Muscle of arm (tissue), 14 donors: ENCODE measurements at places on chromosomes 2 and 18. TPM values are rescaled to one million over a fixed set of nuclear protein-coding genes. Genes with fewer than 3 reads are reported as not detected.

The ACADL gene
- 4.5 TPM for polyA plus RNA-seq

The TRIM54 gene
- polyA plus RNA-seq = 34.2 TPM

The TXNDC2 gene
- polyA plus RNA-seq = not detected

The GULP1 gene
- polyA plus RNA-seq = 21.0 TPM

The NAT8 gene
- not detected for polyA plus RNA-seq

DNA sequence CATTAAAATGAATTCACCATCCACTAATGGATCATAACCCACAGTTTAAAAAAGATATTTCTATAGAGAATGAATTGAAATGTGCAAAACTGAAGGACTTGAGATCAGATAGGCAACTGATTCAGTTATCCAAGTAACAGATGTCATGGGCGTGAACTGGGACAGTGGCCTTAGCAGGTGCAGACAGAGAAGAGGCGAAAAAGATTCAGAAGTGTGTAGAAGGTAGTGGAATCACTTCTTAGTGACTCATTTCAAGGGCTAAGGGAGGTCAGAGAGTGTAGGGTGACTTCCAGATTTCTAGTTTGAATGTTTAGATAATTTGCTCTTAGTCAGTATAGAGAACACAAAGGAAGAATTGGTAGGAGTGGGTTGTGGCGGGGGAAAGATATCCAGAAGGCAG, 79.7 kb downstream of the EHBP1 start:
- DNase-seq = no peak

- no peak for DNase-seq
These were observed 167.4 kb downstream of the CAPN13 start for GRCh38 chr2:30639836-30640235.

DNA sequence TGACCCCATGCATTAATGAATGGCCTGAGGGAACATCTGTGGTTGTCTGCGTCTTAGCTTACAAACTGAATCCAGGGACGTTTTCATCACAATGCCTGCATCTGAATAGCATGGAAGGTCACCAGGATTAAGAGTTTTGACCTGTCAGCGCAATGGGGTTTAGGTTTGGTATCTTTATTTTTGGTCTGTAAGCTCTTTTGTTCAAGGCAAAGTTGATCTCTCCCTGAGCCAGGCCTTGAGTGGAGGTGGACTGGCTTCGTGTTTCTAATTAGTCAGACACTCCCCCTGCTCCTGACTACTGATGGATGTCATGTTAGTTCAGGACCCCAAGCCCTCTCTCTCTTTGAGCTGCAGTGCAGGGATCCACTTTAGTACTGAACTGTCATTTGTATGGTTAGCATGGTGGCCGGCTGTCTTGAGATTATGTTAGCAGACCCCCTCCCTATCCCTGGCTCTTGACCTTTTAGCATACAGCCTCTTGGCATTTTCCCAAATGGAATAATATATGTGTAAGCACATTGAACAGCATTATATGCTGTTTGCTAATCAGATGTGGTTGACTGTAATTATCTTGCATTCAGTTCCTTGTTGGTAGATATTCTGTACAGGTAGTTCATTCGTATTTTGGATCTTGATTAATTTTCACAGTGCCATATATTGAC, 59.2 kb downstream of the LYPD6 start:
- no peak for DNase-seq

- DNase-seq = no peak
These were observed 29.5 kb upstream of the CHMP1B start for GRCh38 chr18:11821643-11822237.

GRCh38 chr2:24721470-24721869, 71.7 kb downstream of the PTRHD1 start:
- DNase-seq = peak; percentile 77

DNA sequence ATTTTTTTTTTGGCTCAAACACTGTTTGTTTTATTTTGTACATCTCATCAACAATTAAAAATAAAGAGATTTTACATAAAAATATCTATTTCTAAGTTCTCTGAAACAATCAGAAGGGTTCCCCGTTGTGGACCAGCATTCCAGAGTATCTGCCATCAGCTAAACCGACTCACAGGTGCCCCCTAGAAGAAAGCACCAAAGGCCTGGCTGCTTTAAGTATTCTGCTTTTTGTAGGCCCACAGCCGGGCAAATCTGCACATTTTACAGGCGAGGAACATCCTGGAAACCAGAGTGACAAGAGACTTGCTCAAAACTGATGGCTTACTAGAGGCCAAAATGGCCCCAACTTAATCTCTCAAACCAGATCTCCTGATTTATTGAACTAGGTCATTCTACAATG, 82.2 kb upstream of the SETBP1 start:
- DNase-seq = no peak

DNA sequence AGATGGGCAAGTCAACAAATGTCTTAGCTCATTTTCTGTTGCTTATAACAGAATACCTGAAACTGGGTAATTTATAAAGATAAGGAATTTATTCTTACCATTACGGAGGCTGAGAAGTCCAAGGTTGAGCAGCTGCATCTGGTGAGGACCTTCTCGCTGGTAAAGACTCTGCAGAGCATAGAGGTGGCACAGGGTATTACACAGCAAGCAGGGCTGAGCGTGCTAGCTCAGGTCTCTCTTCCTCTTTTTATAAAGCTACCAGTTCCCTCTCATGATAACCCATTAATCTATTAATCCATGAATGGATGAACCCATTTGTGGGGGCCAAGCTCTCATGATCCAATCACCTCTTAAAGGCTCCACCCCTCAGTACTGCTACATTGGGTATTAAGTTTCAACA, 109.1 kb downstream of the CDK15 start:
- DNase-seq = no peak

GRCh38 chr18:12278741-12279682, 24.9 kb downstream of the CIDEA start:
- peak; percentile 78 for DNase-seq

DNA sequence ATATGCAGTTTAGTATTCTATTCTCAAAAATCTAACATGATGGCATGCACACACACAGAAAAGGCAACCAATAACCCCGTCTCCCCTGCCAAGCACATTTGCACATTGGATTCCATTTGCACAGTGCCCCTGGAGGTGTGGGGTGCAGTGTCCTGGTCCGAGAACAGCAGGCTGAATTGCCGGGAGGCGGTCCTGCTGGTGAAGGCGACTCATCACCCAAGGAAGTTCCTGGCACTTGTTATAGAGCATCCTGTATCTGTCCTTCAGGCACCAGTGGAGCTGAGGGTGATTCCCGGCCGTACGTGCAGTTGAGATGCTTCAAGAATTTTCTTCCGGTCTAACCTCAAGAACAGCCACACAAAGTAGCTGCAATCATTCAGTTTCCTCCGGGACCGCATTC, 73.0 kb upstream of the RAB12 start:
- no peak for DNase-seq

DNA sequence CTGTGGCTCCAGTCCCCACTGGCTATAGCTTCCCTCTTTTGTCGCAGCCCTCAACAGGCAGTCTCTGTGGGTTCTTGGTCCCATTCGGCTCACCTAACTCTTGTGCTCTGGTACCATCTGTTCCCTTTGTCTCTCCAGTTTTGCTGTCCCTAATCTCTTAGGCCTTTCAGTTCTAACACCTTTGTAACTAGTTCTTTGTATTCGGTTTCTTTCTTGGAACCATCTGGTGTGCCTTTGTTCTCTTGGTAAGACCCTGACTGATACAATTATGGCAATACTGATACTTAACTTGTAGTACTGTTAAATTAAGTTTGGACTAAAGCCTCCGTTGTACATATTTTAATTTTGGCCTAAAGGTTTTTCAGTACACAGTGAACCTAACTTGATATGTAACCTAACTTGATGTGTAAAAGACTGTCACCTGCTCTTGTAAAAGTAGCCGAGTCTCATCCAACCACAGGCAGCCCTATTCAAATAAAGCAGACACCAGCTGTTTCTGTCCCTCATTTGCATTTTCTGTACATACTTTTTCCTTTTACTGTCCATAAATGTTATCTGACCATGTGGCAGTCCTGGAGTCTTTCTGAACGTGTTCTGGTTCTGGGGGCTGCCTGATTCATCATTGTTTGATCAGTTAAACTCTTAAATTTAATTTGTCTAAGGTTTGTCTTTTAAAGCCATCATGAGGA, 4.8 kb upstream of the MRPL44 start:
- DNase-seq = no peak

DNA sequence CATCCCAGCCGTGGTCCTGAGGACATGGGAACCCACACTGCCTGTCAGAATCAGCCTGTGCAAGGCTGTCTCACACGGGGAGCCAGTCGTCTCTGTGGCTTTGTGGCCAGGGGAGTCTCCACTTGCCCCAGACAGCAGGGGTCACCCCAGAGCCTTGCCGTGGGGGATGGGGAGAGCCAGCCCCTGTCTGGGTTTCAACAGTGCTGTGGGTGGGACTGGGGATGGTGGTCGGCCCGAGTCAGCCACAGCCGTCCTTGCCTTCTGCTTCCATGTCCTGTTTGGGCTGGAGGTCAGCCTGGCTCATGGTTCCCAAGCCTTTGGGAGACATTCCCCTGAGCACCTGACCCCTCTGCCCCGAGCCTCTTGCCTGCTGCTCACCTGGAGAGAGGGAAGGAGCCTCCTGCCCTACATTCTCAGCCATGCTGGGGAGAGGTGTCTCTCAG, 19.6 kb downstream of the GPR35 start:
- no peak for DNase-seq
